ENCODE measurements at places on chromosomes 4 and X.

DNA sequence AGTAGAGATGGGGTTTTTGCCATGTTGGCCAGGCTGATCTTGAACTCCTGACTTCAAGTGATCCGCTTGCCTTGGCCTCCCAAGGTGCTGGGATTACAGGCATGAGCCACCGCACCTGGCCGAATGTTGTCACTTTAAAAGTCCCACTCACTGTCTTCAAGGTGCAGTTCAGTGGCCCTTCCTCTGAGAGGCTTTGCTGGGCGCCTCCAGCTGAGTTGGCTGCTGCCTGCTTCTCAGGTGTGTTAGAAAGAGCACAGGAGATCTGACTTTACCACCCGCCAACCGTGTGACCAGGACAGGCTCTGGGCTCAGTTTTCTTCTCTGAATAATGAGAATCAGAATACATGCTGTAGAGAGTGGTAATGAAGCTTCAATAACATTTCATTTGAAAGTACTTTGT, 207.4 kb downstream of the CEP135 start:
- no peak for DNase-seq

DNA sequence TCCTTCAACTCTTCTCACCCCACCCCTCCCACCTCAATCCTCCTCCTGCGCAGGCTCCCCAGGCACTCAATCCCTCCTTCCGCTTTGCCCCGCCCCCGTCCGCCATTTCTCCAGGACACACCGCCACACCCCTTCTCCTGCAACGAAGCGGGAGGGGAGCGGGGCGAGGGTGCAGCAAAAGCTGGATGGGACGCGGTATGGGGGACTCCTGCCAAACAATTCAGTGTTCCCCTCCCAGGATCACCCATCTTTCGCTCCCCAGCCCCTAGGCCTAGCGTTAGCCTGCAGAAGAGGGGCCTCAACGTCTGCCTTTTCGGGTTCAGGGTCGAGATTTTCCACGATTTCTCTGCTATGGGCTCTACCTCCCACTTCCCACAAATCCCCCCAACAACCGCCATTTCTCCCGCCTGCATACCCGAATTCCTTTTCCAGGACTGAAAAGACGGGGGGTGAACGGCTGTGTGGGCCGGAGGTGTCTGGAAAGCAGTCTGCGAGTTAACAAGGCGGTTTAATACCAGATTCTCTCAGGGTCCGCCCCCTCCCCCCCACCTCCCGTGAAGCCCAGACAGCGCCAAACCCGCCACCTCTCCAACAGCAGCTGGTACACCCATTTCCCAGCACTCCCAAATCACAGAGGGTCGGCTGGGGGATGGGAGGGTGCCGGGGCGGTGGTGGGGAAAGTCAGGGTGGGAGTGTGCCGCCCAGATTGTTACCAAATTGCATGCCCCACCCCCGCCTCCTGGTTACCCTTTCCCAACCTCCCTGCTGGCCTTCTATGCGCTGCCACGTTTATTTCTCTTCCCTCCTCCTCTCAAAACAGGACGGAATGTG, 774 bp downstream of the ARMCX2 start:
- DNase-seq, result no peak

DNA sequence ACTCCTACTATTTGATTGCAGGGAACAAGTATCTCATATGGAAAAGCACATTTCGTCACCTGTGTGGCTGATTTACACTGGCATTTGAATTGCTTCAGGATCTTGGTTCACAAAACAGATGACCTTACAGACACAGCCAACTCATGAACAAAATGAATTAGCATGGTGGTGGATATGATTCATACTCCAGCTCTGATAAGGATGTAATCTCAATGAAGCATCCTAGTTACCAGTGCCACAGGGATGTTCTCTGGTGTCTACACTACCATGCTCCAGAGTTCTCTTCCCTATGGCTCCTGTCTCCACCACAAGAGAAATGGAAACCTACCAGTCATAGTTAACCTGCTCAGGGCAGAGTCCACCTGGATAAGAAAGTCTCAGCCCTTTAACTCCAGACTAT, 40.7 kb downstream of the TEC start:
- no peak for DNase-seq

GRCh38 chr4:26737385-26737784, 123.3 kb upstream of the STIM2 start:
- no peak for DNase-seq

GRCh38 chr4:52868133-52868532, 6.0 kb downstream of the RASL11B start:
- no peak for DNase-seq

DNA sequence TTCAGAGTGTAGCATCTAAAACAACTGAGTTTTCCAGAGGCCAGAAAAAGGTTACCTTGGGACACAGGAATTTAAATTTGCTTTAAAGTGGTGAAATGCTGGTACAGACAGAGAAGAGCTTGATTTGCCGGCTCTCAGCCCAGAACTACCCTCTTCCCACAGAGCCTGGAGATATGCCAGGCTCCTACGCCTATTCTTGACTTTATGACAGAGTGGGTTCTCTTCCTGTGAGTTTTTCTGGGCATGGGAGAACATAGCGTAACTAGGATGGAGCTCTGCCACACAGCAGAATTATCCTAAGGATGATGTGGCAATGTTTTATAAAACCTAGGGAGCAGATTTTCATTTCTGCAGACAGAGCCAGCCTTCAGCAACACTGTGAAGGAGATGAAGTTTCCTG, 241.8 kb downstream of the GRIA3 start:
- DNase-seq, result no peak

- no peak for DNase-seq
These were observed 614.4 kb downstream of the RPA4 start for GRCh38 chrX:97498093-97498492.

GRCh38 chr4:39259571-39260330, 77.4 kb downstream of the WDR19 start:
- no peak for DNase-seq

DNA sequence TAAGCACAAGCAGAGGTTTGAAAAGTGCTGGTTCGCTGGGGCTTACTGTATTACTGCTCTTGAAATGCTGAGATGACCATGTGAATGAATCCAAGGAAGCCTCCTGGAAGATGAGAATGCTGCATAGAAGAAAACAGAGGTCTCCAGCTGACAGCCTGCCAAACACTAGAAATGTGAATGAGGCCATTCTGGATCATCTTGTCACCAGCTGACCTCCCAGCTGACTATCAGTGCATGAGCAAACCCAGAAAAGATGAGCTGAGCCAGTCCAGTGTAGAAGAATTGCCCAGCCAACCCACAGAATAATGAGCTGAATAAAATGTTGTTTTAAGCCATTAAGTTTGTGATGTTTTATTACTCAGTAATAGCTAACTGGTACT, 49.1 kb upstream of the DYNLT3 start:
- DNase-seq, result no peak

- DNase-seq, result no peak
These were observed 205.0 kb downstream of the PABPC4L start for GRCh38 chr4:133996431-133997121.

DNA sequence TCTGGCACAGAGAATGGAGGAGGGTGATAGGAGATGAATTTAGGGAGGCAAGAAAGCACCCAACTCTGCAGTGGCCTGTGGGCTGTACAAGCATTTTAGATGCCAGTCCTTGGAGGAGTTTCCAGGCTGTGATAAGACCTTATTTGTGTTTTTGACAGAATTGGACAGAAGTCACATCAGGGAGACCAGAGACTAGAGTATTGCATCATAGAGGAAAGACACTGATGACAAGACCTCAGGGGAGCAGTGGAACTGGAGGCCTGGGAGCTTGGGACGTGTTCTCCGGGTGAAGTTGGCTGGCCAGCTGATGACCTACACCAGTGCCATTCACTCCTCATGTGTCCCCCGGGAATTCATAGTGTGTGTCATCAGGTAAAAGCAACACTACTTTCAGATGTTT, 284.0 kb upstream of the ZFP42 start:
- DNase-seq, result no peak

DNA sequence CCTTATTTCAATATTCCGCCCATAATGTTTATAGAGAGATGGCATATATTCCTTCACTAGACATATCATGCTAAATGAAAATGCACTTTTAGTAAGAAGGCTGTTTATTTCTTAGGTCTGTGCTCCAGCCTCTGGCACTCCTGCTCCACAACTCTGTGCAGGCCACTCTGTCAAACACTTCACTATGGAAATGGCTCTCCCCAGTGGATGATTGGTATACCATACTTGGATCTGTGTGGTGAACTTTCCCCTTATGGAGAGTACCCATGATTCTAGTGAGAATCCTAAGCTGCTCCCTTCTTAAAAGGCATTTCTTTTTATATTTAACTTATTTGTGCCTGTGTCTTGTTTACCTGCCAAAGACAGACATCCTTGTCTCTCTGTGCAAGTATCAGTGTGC, 480.1 kb upstream of the GALNT7 start:
- DNase-seq, result no peak

GRCh38 chr4:168584321-168584771, 87.5 kb downstream of the PALLD start:
- no peak for DNase-seq

DNA sequence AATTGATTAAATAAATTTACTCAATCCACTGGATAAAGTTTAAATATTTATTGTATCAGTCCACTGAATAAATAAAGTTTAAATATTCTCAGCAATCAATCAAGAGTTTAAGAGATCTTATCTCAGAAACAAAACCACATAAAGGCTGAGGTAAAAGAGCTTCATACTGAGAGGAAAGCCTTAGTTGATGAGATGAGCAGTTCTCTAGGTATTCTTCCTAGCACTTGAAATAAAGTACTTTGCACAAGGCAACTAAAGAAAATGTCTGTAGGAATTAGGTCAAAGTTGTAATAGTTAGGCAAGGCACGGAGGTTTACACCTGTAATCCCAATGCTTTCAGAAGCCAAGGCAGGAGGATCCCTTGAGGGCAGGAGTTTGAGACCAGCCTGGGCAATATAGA, 63.5 kb downstream of the UCHL1 start:
- no peak for DNase-seq

GRCh38 chrX:39157796-39158195, 356.5 kb downstream of the MID1IP1 start:
- DNase-seq, result no peak

DNA sequence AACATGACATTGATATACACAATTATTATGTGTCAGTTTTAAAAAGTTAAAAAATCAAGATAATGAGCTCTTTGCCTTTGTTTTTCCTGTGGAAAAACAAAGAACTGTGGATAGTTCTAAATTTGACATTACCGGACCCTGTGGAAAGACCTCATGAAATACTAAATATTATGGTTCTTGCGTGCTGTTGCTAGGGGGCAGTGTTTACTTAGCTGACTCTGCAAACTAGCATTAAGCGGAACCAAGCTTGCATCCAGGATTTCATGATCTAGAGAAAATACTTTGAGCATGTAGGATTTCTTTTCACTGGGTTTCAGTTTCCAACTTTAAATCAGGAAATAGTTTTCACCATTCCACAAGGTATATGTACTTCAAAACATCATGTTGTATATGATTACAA, 33.6 kb downstream of the CLCN4 start:
- DNase-seq, result no peak

- no peak for DNase-seq
These were observed 65.3 kb downstream of the EFNB1 start for GRCh38 chrX:68894142-68894512.

DNA sequence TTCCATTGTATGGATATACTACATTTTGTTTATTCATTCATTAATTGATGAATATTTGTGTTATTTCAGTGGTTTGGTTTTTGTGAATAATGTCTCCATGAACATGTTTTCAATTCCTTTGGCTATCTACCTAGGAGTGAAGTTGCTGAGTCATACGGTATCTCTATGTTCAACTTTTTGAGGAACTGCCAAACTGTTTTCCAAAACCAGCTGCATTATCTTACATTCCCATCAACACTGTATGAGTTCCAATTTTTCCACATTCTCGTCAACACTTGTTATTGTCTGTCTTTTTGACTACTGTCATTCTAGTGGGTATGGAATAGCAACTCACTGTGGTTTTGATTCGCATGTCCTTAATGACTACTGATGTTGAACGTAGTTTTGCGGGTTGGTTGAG, 388.6 kb upstream of the MAGEB2 start:
- no peak for DNase-seq

GRCh38 chr4:9979101-9979701, 42.1 kb downstream of the SLC2A9 start:
- no peak for DNase-seq

- DNase-seq, result no peak
These were observed 349.4 kb downstream of the ARHGAP24 start for GRCh38 chr4:85824166-85824945.

DNA sequence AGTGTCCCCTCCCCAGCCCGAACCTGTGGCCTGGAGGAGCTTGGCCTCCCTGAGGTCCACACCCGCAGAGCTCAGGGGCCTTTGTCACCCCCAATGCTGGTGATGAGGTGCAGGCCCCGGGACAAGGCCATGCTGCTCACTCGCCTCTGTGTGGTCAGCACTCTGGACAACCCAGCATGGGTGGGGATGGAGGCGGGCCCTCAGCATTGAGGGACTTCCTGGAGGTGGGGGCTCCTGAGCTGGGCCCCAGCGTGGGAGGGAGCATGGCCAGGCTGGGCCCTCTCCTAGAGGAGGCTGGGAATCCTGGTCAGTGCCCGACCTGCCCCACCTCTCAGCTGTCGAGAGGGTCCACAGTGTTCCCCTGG, 30.6 kb downstream of the TACC3 start:
- DNase-seq, result no peak

DNA sequence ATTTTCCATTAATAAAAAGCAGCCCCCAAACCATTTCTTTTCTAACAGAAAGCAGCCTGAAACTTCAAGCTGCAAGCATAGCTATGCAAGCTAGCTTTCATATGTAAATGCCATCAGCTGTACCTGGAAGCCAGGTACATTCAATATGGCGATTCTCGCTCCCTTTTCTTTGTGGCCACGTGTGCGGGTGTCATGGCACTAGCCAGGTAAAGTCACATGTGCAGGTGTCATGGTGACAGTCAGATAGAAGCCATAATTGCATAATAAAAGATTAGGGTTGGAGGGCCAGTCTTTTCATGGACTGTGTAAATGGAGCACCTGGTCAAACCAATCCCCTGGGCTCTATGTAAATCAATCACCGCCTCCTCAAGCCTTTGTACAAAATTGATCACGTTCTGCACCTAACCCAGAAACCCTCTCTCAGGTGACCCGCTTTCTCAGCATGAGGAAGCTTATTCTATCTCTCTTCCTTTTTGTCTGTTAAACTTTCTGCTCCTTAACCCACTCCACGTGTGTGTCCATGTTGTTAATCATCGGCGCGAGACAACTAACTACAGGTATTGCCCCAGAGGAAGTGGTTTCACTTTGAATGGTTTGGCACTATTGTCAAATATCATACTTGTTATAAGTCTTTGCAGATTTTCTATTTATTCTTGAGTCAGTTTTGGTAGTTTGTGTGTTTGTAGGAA, 18.0 kb upstream of the RHOXF2 start:
- DNase-seq, result no peak

GRCh38 chrX:21683941-21684340, 25.8 kb upstream of the KLHL34 start:
- DNase-seq, result no peak

- no peak for DNase-seq
These were observed 26.3 kb downstream of the CNGA1 start for GRCh38 chr4:47990145-47990544.

GRCh38 chrX:9341291-9342201, 123.3 kb upstream of the TBL1X start:
- DNase-seq, result no peak

All from stimulated activated CD8-positive, alpha-beta memory T cell treated with anti-CD3 and anti-CD28 coated beads, Interleukin-2, amount 100 ng/mL, for 1 hour (primary cell).